Muscle of back (tissue), 13 donors: ENCODE measurements at places on chromosomes 12 and 14.

DNA sequence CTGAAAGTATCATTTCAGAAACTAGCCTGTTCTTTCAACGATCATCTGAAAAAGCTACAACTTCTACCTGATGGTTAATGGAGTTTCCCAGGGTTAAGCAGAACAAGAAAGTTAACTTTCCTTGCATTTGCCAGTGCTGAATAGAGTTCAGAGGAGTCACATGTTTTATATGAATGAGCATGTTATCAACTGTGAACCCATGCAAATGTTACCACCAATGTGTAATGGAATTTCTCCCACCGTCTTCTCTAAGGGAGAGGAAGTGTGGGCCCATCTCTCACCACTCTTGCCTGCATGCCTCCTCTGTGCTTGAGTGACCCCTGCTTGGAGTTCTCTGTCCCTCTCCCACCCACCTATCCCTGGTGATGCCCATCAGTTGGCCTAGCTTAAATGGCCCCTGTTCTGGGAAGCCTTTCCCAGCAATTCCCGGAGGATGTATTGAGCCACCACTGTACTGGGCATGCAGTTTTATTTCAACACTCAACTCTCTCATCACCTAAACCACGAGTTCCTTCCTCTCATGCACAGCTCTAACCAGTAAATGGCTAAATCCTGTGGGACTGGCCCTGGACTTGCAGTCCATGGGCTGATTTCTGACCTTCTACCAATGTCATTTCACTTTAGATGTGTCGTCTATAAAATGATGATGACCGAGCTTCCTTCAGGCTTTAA is 159.8 kb downstream of the RPAP3 start:
- no peak for DNase-seq

- peak; percentile 14 for DNase-seq
These were observed 28.9 kb upstream of the TMX1 start for GRCh38 chr14:51211149-51211548.

GRCh38 chr14:85959063-85959462 is 429.1 kb downstream of the FLRT2 start:
- no peak for DNase-seq

- DNase-seq, result no peak
These were observed 46.1 kb downstream of the NIN start for GRCh38 chr14:50784683-50785456.

GRCh38 chr12:60148831-60149230 is 553.0 kb downstream of the SLC16A7 start:
- DNase-seq, result no peak

DNA sequence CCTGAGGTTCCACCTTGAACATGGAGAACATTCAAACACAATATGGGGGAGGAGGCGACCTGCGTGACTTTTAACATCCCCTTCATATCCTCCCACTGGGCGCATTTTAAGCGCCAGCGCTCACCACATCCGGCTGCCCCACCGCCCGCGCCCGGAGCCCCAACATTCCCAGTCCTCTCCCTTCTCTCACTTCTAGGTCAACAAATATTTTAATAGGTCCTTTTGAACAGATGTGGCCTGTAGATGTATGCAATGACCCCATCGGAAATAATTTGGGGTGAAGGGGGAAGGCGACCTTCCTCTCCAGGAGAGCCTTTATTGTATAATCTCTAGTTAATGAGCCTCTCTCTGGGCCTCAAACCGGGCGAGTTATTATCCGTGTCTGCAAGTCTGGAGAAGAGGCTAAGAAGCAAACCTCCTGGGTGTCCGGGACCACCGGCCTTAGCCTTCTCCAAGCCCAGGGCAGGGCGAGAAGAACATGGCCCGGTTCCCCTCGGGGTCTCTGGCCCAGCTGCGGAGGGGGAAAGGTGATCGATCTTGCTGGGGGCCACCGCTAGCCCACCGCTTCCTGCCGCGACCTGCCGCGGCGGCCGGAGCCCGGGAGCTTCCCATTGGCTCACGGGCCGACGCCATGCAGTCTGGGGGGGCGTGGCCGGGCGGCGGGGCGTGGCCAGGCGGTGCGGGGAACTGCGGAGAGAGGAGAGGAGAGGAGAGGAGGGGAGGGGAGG is 83.2 kb upstream of the HMGA2 start:
- peak; percentile 79 for DNase-seq

- no peak for DNase-seq
These were observed 97.1 kb downstream of the ALG10 start for GRCh38 chr12:34119366-34119765.

GRCh38 chr12:16006752-16007151 is 95.6 kb downstream of the DERA start:
- DNase-seq, result no peak

GRCh38 chr12:15892645-15893259 is 10.6 kb downstream of the STRAP start:
- no peak for DNase-seq

DNA sequence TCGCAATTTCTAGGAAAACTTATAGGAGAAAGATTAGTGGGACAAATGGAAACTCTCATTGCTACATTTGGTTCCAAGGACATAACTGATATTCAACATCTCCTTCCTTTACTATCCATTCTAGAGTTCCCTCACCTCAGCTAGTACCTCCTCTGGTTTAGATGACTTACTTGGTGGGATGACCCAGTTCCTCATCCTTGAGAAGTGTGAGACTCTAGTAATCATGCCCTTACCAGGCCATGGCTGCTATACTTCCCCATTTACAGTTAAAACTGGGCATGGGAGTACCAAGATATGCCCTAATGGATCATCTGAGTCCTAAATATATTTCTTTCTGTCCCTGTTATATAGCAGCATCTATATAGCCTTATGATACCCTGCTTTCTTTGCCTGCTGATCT is 58.1 kb downstream of the IFT81 start:
- DNase-seq, result no peak

DNA sequence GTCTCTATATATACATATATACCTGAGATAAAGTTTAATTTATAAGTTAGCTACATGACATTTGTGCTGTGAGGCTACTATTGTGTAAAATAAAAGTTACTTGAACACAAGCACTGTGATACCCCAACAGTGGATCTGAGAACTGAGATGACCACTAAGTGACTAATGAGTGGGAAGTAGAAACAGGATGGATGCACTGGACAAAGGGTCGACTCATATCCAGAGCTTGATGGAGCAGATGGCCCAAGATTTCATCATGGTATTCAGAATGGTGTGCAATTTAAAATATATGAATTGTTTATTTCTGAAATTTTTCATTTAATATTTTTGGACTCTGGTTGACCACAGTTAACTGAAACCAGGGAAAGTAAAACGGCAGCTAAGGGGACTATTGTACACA is 908.6 kb upstream of the MDGA2 start:
- DNase-seq, result no peak

DNA sequence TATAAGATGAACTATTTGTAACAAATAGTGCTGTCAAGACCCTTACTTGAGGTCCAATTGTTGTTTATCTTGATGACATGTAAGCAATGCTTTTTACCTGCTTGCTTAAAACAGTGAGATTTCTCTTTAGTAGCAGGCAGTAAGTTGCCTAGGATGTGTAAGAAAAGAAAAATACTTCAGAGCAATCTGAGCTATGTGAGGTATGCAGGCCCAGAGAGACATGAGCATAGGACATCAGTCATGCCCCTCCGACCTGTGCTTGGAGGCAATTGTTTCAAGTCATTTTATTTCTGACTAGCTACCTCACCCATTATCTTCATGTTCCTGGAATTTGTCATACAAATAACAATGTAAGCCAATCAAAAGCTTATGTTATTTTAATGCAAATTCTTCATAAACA is 930.6 kb upstream of the FBXO33 start:
- no peak for DNase-seq

DNA sequence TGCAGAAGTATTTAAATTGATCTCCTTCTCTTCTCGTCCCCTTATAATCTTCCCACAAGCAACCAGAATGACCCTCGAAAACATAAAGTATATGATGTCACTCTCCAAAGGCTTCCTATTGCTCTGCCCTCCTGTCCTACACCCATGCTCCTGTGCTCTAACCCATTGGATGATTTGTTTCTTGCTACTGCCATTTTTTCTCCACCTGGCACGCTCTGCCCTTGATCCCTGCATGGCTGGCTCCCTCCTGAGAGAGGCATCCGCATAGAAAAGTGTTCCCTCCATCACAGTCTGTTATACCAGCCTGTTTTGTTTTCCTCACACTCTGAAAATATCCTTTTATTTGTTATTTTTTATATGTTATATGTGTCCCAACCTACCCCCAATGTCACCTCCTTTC is 19.8 kb downstream of the MYRFL start:
- no peak for DNase-seq

DNA sequence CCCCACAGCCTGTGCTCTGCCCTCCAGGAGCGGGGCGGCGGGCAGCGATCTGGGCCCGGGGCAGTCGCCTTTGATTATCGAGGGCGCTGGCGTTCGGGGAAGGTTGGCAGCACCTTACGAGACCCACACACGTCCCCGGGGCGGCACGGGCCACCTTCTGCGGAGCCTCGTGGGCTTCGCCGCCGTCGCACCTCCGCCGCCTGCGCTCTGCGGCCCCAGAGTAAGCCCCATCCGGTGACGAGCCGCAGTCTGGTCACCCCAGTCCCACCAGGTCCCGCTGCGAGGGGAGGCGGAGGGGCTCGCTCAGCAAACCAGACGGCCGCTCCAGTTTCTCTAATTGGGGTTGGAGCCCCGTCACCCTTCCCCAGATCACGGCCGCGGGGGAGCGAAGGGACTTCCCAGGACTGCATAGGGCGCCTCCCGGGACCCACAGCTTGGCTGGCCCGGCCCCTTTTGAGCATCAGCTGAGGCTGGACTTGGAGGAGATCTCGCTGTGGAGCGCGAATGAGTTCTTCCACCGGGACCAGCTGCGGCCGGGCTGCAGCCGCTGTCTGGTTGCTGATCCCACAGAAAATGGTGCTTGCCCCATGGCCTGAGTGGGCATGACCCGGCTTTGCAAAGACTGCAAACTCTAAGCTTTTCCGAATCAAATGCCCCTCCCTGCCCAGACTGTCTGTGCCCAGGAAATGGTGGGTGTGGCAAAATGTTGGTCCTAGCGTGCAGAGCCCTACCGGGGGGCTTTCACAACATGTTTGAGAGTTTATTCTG is 560 bp downstream of the LGALS3 start:
- DNase-seq, result peak; percentile 87

- DNase-seq, result no peak
These were observed 10.8 kb downstream of the TMEM52B start for GRCh38 chr12:10189653-10190052.

DNA sequence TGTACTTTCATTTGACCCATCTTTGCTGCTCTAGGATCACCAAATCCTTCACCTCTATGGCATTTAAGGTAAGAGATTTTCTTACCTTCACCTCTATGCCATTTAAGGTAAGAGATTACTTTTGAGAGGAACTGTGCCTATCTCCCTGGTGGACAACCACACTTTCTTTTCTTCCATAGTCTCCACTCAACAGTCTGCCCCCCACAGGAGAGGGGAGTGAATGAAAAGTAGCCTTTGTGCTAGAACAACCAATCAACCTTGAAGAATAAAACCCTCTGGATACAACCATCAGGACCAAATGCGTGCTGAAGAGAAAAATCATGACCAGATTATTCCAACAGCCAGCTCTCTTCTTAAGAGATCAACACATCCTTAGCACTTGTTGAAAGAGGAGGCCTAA is 258.6 kb upstream of the TMPO start:
- no peak for DNase-seq

DNA sequence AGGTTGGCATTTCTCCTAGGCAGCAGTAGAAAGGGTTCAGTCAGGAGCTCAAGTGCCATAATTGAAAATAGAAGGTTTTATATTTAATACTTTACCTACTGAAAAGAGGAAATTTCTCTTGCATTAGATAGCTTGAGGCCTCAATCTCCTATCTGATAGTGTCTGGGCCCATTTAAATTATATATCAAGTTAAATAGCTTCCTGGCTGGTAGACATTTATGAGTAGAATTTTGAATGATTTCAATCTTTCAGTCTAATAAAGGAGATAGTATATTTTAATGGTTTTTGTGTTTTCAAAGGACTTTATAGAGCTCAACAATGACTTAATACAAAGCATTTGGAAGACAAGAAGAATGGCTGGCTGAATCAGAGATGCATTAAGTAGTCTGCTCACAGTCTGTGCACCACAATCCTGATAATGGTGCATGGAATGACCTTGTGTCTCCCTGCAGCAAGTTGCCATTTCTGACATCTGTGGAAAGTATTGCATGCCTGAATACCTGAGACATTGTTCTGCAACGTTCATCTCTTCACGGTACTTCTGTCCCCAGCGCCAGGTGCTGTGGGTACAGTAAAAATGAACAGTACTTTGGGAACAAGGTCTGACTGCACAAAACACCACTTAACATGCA is 974.1 kb downstream of the TMTC2 start:
- no peak for DNase-seq

DNA sequence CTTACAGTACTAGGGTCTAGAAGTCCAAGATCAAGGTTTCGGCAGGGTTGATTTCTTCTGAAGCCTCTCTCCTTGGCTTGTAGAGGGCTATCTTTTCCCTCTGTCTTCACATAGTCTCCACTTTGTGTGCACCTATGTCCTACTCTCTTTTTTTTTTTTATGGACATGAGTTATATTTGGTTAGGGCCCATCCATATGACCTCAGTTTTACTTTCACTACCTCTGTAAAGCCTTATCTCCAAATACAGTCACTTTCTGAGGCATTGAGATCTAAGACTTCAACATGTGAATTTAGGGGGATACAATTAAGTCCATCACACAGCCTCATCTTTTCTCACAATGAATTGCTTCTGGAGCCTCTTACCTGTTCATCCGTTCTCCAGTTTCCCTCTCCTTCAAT is 5.9 kb upstream of the SPTB start:
- DNase-seq, result no peak

GRCh38 chr12:122888232-122888752 is 7.6 kb downstream of the VPS37B start:
- peak; percentile 69 for DNase-seq

DNA sequence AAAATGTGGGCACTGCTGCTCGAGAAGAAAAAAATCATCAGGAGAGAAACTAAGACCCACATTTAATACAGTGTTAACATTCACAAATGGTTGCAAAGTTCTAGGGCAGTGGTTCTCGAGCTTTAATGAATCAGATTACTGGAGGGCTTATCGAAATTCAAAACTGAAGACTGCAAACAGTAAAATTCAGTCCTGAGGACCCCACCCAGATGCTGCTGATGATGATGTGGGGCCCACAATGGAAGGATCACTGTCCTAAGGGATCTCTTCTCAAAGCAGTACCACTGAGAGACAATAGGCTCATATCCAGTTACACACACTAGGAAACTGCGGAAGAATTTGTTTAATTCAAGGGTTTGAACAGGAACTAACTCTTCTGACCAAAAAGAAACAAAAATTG is 31.4 kb downstream of the DICER1 start:
- no peak for DNase-seq

DNA sequence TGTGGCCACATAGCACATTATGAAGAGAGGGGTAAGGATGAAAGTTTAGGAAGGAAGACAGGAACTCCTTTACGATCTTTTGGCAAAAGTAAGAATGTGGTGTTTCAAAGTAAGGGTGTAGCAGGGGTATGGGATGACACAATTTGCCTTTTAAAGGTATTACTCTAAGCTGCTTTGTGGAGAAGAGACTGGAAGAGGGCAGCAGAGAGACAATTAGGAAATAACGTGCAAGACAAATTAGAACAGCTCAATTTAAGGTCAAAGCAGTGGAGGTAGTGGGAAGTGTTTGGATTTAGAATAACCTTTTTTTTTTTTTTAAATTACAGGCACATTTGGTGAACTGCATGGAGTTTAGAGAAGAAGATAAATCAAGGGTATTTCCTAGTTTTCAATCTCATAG is 342.6 kb downstream of the NOVA1 start:
- DNase-seq, result peak; percentile 2
